ENCODE measurements at places on chromosomes 2 and 18.

DNA sequence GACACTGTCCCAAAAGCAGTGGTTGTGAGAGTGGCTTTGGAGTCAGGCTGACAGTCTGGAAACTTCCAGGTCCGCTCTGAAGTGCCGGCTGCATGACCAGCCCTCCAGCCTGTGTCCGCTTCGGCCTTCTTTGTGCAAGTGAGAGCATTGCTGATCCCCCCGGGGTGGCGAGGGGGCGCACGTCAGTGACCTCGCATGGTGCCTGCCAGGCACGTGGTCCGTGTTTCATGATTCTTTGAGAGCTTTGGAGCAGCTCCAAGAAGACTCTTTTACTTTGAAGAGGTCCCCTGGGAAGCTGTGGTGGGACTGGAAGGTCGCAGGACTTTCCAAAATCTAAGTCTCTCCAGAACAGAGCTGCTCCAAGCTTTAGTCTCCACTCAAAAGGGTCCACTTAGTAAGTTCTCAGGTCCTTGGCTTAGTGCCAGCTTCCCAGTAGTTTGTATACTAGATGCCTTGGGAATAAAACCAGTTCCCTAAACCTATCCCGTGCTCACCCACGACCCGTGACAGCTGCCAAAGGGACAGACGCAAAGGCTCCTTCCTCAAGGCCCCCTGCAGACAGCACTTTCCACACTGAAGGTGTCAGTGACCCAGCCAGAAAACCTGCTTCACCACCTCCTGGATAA lies 68.8 kb downstream of the ADI1 start:
- DNase-seq: no peak

- DNase-seq: no peak
These were observed 116.3 kb downstream of the ZBTB7C start for GRCh38 chr18:48292782-48293424.

- DNase-seq: no peak
These were observed 25.5 kb upstream of the SLC8A1 start for GRCh38 chr2:40477361-40477760.

DNA sequence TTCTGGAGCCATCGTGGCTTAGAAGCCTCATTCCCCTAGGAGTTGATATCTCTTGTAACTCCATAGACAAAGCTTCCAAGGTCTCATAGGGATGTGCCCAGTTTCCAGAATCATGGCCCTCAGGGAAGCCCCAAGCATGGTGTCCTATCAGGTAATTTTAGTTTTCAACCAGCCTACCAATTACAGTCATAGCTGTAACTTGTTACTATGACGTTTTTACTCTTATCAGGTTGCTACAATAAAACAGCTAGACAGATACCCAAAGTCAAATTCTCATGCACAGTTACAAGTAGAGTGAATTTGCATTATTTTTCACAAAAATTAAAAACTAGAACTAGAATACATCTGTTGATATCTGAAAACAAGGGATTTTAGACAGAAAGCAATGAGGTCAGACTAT lies 8.9 kb downstream of the LYPD6 start:
- DNase-seq: no peak

DNA sequence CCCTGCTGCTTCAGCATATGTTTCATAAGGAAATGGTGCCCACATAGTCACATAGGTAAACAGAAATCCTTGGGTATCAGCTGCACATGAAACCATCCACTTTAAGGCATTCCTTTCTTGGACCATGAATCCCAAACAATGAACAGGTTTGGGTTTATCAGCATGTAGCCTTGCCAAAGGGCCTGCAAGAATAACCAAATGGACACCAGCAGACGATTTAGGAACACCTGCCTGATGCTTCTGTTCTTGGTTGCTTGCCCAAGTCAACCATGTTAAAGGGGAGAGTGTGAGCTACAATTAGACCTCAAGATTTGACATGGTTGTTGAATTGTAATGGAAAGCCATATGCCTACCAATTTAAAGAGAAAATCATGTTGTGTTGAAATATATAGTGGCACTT lies 1342.7 kb upstream of the PIK3C3 start:
- DNase-seq: no peak

Data from GM12864 (cell line).